ENCODE measurements at places on chromosomes 12 and 14. TPM values are rescaled to one million over a fixed set of nuclear protein-coding genes. Genes with fewer than 3 reads are reported as not detected.

DNA sequence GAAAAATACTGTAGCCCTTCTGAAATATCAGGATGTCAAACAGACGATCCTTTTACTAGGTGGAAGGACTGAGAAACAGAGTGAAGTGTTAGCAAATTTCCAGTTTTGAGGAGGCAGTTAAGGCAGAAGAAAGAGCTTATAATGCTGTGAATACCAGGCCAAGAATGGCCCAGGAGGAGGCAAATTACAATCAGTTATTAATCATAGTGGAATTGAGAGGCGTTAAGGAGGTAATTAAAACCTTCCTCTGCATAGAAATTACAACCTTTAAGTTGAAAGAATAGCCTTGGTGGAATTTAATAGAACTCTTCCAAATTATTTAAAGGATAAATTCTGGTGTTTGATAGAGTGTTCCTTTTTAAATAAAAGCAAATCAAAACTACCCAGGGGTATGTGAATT, 590.9 kb upstream of the SEL1L start:
- H3K4me3 ChIP-seq = no peak overlapping the region
- no peaks in the 10 kb centered on the region for H3K4me1 ChIP-seq
- H3K27ac ChIP-seq = no peak overlapping the region
- no peaks in the 10 kb centered on the region for H3K36me3 ChIP-seq
- H3K27me3 ChIP-seq = no peaks in the 10 kb centered on the region
- DNase-seq = no peak

- no peak for DNase-seq
- no peaks in the 10 kb centered on the region for H3K27me3 ChIP-seq
- no peak overlapping the region for H3K4me3 ChIP-seq
- peaks cover 29% of the 10 kb centered on the region for H3K4me1 ChIP-seq
Observed at GRCh38 chr12:8077207-8077606, 4.9 kb upstream of the NECAP1 start.

Gene PHETA1
- total RNA-seq = 3.4 TPM

- no peak for DNase-seq
- H3K27ac ChIP-seq = no peak overlapping the region
- H3K27me3 ChIP-seq = no peaks in the 10 kb centered on the region
- no peaks in the 10 kb centered on the region for H3K4me1 ChIP-seq
- no peaks in the 10 kb centered on the region for H3K36me3 ChIP-seq
- H3K4me3 ChIP-seq = no peak overlapping the region
Observed at GRCh38 chr14:25759256-25759655, 709.3 kb upstream of the STXBP6 start.

DNA sequence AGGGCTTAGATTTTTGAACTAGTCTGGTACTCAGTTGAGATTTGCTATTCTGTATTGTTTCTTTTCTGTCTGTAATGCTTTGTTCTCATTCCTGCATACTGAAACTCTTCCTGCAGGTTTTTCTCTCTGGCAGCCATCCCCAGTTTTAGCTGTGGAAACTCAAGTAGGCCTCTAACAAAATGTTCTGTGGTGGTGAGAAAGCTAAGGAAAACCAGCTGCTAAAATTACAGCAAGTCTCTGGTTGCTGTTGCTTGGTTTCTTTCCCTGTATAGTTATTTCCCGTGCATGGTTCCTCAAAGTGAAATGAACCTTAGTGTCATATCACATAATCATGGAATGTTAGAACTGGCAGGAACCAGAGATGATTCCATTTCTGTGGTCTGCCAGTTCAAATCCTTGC, 442.5 kb downstream of the NRXN3 start:
- no peak overlapping the region for H3K27ac ChIP-seq
- H3K27me3 ChIP-seq = peaks cover 3% of the 10 kb centered on the region
- H3K36me3 ChIP-seq = no peaks in the 10 kb centered on the region
- H3K4me3 ChIP-seq = no peak overlapping the region
- no peaks in the 10 kb centered on the region for H3K4me1 ChIP-seq

- H3K36me3 ChIP-seq = no peaks in the 10 kb centered on the region
- DNase-seq = no peak
- no peaks in the 10 kb centered on the region for H3K4me1 ChIP-seq
- H3K27me3 ChIP-seq = no peaks in the 10 kb centered on the region
- H3K4me3 ChIP-seq = no peak overlapping the region
- no peak overlapping the region for H3K27ac ChIP-seq
Observed at GRCh38 chr12:30047516-30048254, 263.9 kb upstream of the TMTC1 start.

Gene KERA
- not detected for total RNA-seq

DNA sequence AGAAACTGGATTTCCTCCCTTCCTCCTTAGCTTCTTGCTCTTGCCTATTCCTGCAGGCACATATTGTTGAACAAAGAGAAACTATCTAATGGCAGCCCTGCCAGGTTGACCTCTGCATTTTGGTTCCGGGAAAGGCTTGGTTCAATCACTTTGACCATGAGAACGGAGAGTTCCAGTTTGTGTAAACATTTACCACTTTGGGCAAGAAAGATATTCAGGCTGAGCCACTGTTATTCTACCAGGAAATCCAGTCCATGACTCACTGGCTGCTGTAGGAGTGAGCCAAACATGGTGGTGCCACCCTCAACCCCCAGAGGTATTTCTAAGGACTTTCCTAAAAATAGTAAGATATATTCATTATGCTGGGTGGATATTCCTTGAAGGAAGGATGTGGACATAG, 242.2 kb upstream of the OR4E1 start:
- H3K4me1 ChIP-seq = peaks cover 51% of the 10 kb centered on the region
- H3K36me3 ChIP-seq = no peaks in the 10 kb centered on the region
- no peak for DNase-seq

DNA sequence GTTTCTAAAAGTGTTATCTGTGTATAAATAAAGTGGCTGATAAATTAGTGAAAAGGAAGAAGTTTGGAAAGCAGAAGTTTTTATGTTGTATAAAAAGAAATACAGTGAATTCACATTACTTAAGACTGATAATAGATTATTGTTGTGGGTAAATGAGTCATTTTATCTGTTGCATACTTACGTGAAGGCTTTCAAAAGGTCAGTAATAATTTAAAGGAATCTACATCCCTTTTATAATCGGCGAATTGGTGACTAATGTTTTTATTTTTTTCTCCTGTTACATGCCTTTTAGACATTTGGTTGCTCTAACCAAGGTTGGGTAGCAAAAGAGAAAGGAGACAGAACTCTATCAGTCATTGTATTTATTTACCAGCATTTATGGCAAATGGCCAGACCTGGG, 155.9 kb downstream of the SLC41A2 start:
- no peak overlapping the region for H3K4me3 ChIP-seq
- peaks cover 19% of the 10 kb centered on the region for H3K27me3 ChIP-seq
- no peak overlapping the region for H3K27ac ChIP-seq
- no peaks in the 10 kb centered on the region for H3K36me3 ChIP-seq
- H3K4me1 ChIP-seq = no peaks in the 10 kb centered on the region

Gene CD163L1
- not detected for total RNA-seq

- no peak overlapping the region for H3K27ac ChIP-seq
- no peaks in the 10 kb centered on the region for H3K36me3 ChIP-seq
- no peak overlapping the region for H3K4me3 ChIP-seq
- peaks cover 4% of the 10 kb centered on the region for H3K27me3 ChIP-seq
- peaks cover 6% of the 10 kb centered on the region for H3K4me1 ChIP-seq
- no peak for DNase-seq
Observed at GRCh38 chr12:91367234-91367849, 184.7 kb upstream of the DCN start.

Gene IL23A
- total RNA-seq = 12.4 TPM

Gene GLIPR1L2
- not detected for total RNA-seq

- DNase-seq = peak; percentile 64
- peaks cover 27% of the 10 kb centered on the region for H3K4me1 ChIP-seq
- H3K36me3 ChIP-seq = peaks cover 25% of the 10 kb centered on the region
- H3K4me3 ChIP-seq = no peak overlapping the region
Observed at GRCh38 chr14:70955543-70956480, 48.6 kb downstream of the PCNX1 start.

DNA sequence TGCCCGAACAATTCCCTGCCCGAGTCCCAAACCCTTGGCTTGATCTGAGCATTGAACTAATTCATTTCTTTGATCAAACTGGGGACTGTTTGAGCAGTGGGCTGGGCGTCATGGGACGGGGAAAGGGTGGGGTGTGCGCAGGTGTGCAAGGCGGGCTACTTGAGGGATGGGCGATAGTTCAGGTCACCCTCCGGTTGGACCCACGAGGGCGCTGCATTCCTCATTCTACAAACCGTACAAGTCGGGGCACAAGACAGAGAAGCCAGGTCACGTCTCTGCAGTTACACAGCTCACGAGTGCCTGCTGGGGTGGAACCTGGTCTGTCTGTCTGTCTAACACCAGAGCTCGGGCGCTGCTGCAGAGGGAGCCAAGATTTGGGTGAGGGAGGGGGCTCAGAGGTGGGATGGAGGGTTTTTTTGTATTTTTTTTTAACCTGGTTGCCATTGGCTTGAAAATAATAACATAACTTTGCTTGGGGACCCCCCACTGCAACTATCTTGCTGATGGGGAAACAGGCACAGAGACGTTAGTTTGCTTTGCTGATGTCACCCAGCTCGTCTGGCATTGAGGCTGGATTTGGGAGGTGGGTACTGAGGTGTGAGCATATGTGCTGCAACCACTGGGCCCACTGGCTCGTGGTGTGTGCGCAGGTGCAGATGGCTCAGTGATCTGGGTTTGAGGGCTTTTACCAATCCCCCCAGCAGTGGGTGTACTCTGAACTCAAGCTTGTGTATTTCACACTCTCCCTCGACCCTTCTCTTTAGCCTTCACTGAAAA, 7.6 kb upstream of the RTL1 start:
- H3K4me3 ChIP-seq = no peak overlapping the region
- no peaks in the 10 kb centered on the region for H3K4me1 ChIP-seq
- no peak overlapping the region for H3K27ac ChIP-seq
- DNase-seq = no peak
- H3K36me3 ChIP-seq = no peaks in the 10 kb centered on the region
- H3K27me3 ChIP-seq = peaks cover 14% of the 10 kb centered on the region

DNA sequence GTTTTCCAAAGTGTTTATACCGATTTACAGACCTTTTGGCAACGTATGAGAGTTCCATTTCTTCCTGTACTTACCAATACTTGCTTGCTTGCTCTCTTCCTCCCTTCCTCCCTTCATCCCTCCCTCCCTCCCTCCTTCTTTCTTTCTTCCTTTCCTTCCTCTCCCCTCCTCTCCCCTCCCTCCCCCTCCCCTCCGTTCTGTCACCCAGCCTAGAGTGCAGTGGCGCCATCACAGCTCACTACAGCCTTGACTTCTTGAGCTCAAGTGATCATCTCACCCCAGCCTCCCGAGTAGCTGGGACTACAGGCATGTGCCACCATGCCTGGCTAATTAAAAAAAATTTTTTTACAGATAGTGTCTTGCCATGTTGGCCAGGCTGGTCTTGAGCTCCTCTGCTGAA, 40.4 kb downstream of the DIP2B start:
- H3K4me1 ChIP-seq = peaks cover 10% of the 10 kb centered on the region
- DNase-seq = no peak

DNA sequence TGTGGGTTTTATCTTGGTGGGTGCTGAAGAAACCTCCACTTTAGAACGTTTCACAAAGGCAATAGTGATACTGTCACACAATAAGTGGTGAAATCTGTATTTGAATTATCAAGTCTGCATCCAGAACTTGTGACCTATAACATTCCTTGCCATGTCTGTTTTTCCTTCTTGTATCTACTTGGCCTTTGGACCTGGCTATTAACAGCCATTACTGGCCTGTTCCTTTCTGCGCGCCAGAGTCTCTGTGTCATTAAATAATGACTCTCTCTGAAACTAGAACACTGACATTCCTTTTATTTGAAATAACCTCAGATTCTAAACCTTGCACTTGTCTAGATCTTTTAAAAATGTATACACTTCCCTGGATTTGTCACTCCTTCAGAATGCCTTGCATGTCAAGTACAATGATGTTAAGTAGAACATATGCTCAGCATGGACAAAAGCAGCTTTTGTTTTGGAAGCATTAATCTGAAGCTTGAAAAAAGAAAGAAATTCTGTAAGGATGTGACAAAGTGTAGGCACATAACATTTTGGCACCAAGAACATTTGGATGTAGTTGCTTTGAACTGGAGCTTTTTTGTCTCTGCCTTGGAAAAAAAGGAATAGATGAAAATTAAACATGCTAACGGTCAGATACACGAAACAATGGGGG, 95.5 kb upstream of the RPL10L start:
- no peak overlapping the region for H3K4me3 ChIP-seq
- H3K4me1 ChIP-seq = no peaks in the 10 kb centered on the region
- no peak overlapping the region for H3K27ac ChIP-seq
- H3K36me3 ChIP-seq = no peaks in the 10 kb centered on the region
- no peak for DNase-seq
- no peaks in the 10 kb centered on the region for H3K27me3 ChIP-seq

Data from activated CD8-positive, alpha-beta memory T cell treated with anti-CD3 and anti-CD28 coated beads, Interleukin-2, amount 10 ng/mL, durations not matched to agents 7 days and 5 days (primary cell).